Stimulated activated CD8-positive, alpha-beta memory T cell treated with anti-CD3 and anti-CD28 coated beads, Interleukin-15, amount 100 ng/mL, for 4 hours (primary cell): ENCODE measurements at places on chromosomes 5 and 9.

DNA sequence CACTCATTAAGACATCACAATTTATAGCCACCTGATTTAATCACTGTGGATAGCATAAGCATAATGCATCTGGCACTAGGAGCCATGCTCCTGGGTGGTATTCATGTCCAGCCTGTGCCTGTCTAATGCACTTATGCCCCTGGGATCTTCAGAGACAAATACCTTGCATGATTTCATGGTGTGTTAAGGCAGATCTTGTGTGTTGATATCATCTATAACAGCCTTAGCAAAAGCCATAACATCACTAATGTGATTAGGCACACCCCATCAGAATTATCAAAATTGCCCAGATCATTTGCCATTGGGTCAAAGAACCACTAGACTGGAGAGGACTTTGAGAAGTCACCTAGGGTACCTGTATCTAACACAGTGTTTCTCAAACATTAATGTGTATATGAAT, 43.7 kb upstream of the SELENOP start:
- DNase-seq: no peak

DNA sequence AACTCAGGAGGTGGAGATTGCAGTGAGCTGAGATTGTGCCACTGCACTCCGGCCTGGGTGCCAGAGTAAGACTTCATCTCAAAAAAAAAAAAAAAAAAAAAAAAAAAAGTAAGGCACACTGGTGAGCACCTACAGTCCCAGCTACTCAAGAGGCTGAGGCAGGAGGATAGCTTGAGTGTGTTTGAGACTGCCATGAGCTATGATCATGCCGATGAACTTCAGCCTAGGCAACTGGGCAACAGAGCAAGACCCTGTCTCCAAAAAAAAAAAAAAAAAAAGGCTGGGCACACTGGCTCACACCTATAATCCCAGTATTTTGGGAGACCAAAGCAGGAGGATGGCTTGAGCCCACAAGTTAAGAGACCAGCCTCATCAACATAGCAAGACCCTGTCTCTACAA, 20.3 kb downstream of the UIMC1 start:
- no peak for DNase-seq

DNA sequence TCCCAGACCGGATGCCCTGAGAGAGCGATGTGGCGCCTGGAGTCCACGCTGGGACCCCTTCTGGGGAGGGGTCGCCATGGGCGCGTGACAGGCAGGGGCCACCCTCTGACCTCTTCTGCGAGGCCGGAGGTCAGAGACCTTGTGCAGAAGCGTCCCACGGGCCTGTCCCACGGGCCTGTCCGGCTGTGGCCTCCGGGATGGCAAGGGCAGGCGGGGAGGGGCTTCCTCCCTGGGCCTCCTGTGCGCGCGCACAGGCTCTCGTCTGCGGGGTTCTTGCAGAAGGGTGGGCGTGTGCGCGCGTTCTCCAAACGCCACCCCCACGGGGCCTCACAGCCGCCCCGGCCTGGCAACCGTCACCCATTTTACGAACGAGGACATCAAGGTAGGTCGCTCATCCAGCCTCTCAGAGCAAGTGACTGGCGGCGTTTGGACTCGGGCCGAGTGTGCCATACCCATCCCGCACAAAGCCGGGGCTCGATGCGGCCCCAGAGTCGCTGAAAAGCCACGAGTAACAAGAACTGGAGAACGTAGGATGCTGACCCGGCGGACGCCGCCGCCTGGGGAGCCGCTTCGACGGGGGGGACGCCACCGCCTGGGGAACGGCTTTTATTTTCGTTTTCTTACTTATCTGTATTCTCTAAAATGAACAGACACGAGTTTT, 897 bp downstream of the AHRR start:
- DNase-seq: no peak

DNA sequence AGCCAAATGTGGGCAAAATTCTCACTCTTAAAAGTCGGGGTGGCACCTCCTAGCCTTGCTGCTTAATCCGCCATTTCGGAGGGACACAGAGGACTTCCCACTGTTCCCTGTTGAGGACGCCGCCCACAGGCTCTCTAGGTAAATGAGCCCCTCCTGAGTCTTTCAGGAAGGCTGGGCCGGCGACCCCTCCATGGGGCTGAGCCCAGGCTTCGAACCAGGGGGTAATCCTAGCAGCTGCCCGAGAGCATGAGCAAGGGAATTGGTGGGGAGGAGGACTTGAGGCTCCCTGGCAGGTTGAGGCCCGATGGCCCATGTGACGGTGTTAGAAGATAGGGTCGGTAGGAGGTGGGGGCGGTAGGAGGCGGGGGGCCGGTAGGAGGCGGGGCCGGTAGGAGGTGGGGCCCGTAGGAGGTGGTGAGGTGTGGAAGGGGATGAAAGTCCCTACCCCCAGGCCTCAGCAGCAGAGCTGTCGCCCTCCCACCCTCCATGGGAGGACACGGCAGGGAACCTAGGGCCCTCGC, 17.1 kb downstream of the SLC12A7 start:
- DNase-seq: no peak

GRCh38 chr9:23361096-23361495, 464.9 kb downstream of the ELAVL2 start:
- DNase-seq: no peak

- DNase-seq: no peak
These were observed 302.5 kb downstream of the MLLT3 start for GRCh38 chr9:20319641-20320337.
